ENCODE measurements at places on chromosomes 13 and 19.

GRCh38 chr13:45415112-45415511 is 3.1 kb downstream of the SLC25A30 start:
- no peak for DNase-seq

- no peak for DNase-seq
Measured at GRCh38 chr19:35293363-35293739, 1.4 kb downstream of the MAG start.

- no peak for DNase-seq
Measured at GRCh38 chr13:92256211-92256610, 857.8 kb downstream of the GPC5 start.

GRCh38 chr13:40974460-40975407 is 44.4 kb downstream of the ELF1 start:
- no peak for DNase-seq

DNA sequence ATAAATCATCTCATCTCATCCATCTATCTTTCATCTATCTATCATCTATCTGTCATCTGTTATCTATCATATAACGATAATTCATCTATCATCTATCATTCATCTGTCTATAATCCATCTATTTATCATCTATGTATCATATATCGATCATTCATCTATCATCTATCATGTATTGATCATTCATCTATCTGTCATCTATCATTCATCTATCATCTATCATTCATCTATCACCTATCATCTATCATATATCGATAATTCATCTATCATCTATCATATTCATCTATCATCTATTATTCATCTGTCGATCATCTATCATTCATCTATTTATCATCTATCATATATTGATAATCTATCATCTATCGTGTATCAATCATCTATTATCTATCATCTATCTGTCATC is 100.4 kb upstream of the ZNF492 start:
- no peak for DNase-seq

DNA sequence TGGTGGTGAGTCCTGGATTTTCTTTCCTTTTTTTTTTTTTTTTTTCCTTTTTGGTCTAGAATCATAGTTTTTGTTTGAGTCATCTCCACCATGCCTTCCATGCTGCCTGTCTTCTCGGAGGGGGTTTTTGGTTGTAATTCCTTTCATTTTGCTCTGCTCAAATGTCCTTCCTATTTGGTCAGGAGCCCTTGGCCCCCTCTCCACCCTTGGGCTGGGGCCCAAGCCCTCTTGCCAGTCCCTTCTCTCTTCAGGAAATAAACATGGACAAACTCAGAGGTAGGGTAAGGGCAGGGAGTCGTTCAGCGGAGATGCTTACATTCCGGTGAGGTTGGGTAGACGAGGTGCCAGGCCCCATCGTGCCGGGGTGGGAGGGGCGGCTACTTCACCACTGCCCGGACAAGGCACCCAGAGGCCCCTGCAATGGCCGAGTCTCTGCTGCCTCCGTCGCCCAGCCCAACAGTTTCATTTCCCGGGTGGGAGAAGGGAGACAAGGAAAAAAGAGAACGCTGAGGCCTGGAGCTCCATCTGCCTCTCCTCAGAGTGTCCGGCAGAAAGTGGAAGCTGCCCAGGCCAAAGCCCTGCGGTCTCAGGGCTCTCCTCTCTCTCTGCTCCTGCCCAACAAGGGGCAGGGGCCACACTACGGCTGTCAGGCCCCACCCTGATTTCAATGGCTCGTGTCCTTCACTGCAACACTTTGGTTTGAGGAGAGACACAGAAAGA is 12.7 kb downstream of the ZNF574 start:
- DNase-seq: no peak

DNA sequence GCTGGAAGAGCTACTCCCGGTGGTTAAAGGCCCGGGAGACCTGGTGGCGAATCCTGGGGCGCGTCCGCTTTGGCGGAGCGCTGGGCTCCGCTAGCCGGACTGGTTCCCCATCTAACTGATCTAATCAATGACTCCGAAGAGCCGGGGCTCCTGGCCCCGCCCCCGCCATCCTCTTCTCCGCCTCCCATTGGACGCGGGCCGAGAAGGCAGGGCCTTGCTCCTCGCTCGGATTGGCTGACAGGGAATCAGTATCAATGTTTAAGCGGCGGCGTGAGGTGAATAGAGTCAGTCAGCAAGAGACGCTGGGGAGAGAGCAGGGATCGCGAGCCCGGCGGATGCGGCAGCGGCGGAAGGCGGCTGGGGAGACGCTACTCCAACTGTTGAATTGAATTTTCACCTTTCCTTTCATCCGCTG is 1.7 kb upstream of the PCDH17 start:
- no peak for DNase-seq

DNA sequence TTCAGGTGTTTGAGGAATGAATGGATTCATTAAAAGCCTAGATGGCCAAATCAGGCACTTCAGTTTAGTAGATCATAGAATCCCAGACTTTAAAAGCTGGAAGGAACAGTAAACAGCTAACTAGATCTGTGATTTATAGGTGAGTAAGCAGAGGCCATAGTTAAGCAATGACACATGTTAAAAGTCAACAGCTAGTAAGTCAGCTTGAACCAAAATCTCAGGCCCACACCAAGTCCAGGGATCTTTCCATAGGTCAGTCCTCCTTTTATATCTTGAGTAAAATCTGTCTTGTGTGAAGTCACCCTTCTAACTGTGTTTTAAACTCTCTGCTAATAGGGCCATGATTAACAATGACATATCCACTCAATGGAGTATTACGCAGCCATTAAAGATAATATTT is 275.5 kb upstream of the SOX21 start:
- DNase-seq: no peak

- DNase-seq: no peak
Measured at GRCh38 chr19:57583104-57583520, 833 bp upstream of the ZIK1 start.

GRCh38 chr19:13830114-13830740 is 35.0 kb downstream of the ZSWIM4 start:
- DNase-seq: no peak

DNA sequence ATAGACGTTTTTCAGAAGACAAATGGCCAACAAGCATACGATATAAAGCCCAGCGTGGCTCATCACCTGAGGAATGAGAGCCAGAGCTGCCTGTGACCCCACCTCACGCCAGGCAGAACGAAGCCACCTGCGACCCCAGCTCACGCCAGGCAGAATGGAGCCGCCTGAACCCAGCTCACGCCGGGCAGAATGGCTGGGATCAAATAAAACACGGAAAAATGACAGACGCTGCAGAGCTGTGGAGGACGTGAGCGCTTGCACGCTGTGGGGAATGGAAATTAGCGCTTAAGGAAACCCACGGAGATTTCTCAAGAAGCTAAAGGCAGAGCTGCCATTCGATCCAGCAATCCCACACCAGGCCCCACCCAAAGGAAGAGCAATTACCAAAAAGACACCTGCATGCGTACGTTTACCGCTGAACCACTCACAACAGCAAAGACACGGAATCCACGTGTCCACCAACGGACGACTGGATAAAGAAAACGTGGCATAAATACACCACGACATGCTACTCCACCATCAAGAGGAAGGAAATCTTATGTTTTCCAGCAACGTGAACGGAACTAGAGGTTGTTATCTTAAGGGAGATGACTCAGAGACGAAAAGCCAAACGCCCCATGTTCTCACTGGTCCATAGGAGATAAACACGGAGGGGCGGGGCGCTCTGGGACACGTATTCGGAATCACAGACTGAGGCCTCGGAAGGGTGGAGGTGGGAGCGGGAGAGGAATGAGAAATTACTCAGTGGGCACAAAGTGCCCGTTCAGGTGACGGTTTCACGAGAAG is 30.7 kb upstream of the C13orf46 start:
- DNase-seq: no peak

- DNase-seq: no peak
Measured at GRCh38 chr19:41937525-41938468, 9.5 kb upstream of the ERFL start.

DNA sequence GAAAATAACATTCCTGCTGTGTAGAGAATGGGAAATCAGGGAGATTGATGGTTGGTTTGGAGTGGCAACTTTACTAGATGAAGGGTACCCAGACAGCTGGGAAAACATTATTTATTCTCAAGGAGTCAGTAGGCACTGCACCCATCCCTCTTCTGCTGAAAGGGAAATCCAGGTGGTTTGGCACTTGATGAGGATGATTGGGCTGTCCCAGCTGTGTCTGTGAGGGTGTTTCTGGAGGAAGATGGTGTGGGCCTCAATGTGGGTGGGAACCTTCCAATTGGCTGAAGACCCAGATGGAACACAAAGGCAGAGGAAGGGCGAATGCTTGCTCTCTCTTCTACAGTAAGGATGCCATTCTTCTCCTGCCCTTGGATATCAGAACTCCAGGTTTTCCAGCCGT is 10.4 kb upstream of the SACS start:
- no peak for DNase-seq

GRCh38 chr19:30711296-30711695 is 339.1 kb downstream of the ZNF536 start:
- DNase-seq: no peak

DNA sequence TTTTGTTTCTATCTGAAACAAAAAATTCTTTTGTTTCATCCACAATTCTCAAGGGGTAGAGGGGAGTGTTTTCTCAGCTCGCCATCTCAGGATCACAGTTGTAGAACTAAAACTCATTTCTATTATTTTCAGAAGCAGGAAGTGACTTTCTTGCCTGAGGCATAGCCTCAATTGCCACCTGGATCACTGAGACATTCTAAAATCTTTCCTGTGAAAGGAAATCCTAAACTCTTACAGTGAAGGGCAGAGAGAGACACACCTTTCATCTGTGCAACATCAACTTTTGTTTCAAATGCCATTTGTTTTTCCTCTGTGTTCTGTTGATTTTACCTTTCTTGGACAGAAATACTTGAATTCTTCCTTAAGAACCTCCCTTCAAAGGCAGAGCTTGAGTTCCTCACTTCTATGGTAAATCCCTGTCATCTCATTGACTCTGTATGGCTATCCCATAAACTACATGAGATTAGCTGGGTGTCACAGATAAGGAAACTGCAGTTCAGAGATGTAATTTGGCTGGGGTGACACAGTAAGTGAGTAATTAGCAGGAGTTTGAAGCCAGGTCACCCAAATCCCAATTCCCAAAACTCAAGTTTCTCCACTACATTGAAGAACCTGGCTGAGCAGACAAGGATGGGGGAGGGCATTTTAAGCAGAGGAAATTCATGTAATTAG is 224.4 kb upstream of the HTR2A start:
- no peak for DNase-seq

DNA sequence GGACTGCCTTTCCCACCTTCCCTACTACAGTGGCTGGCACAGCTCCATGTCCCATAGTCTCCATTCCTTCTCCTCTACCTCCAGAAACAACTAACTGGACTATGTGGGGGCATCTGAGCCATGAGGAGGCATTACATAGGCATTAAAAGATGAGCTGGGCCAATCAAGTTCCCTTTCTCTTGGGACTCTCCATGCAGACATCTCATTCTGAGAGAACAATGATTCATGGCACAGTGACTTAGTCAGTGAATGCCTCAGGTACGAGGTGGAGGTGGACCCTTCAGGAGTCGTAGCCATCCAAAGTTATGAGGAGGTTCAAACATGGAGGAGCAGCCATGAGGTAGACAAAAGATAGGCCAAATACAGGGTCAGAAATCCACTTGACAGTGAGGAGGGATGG is 70.0 kb downstream of the GPC6 start:
- no peak for DNase-seq

GRCh38 chr19:47436712-47437401 is 17.5 kb upstream of the MEIS3 start:
- DNase-seq: peak; percentile 65

GRCh38 chr19:4374498-4375163 is 25.7 kb downstream of the SH3GL1 start:
- DNase-seq: no peak

Measured in stimulated activated CD8-positive, alpha-beta memory T cell treated with anti-CD3 and anti-CD28 coated beads, Interleukin-7, amount 100 ng/mL, for 1 hour (primary cell).